Left renal cortex interstitium (tissue), 4 donors: ENCODE measurements at places on chromosomes 5 and 9. TPM values are rescaled to one million over a fixed set of nuclear protein-coding genes. Genes with fewer than 3 reads are reported as not detected.

DNA sequence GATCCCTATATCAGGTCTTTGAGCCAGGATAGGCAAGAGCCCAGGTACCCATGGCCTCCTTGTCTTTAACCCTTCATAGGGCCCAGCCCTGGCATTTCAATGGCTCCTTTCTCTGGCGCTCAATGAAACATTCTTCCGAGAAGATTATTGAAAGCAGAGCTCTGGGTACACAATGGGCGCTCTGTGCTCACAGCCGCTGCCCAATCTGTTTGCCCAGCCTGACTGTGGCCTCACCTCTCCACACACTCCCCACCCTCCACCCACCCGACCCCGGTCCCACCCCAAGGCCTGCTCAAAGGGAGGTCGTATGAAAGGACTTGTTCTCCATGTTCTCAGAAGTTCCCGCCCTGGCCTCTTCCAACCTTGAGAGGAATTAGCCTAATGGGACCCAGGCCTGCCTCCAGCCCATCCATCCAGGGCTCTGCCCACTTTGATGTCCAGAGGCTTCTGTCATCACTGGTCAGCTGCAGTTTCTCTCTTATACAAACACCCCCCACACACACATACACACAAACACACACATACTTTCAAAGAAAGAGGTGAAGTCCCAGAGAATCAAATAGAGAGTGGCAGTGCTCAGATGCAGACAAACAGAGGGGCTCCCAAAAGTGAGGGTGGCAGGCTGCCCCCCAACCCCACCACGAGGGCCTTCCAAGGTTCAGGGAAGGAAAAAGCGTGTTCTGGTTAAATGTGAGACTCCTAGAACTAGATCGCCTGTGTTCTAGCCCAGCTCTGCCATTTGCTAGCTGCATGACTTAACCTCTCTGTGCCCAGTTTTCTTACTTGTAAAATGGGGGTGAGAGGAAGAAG, 5.1 kb upstream of the ARSI start:
- no peak for DNase-seq

PIP5K1B gene
- 8.9 TPM for polyA plus RNA-seq

MCC gene
- polyA plus RNA-seq: 32.1 TPM

DNA sequence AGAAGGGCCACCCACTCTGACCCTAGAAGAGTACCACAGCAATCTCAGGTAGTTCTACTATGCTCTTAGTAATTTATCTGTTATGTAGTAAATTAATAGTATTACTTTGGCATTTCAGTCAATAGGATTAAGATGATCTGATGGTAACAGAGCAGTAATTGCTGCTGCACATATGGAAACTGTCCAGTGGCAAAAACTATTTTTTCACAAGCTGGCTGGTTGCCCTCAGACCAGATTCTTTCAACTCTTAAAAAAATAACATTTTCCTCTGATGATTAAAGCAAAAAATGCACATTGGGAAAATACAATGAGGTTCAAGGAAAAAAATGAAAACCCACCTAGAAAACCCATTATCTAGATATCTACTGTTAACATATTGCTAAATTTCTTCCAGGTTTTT, 19.7 kb downstream of the GLRA1 start:
- no peak for DNase-seq

PCDHGA1 gene
- polyA plus RNA-seq: 1.0 TPM

HCN1 gene
- not detected for polyA plus RNA-seq

DNA sequence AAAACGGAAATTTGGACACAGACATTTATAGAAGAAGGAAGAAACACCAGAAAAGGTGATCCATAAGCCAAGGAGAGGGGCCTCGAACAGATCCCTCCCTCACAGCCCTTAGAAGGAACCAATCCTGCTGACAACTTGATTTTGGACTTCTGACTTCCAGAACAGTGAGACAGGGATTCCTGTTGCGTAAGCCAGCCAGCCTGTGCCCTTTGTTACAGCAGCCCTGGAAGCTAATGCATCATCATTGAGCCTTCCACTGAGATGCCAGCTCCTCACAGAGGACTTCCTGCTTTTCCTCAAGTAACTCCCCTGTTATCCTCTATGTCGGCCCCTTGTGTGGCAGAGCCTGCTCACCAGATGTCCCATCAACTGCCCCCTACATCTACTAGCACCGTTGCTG, 94.1 kb downstream of the JMY start:
- no peak for DNase-seq
